Esophagus squamous epithelium (tissue), 5 donors: ENCODE measurements at places on chromosomes 4 and X. TPM values are rescaled to one million over a fixed set of nuclear protein-coding genes. Genes with fewer than 3 reads are reported as not detected.

Gene RHOXF1
- total RNA-seq, result not detected

Gene MAGEE2
- not detected for total RNA-seq

Gene GAGE12E
- not detected for total RNA-seq

Gene CYSLTR1
- 0.76 TPM for total RNA-seq

Gene PSAPL1
- 0.09 TPM for total RNA-seq

Gene PWWP3B
- total RNA-seq, result not detected

Gene RAP1GDS1
- total RNA-seq, result 34.7 TPM

Gene ARAP2
- total RNA-seq, result 62.4 TPM

Gene TLR2
- total RNA-seq, result 22.3 TPM

Gene SSX3
- total RNA-seq, result not detected

Gene CT45A1
- not detected for total RNA-seq

Gene NAP1L5
- 1.0 TPM for total RNA-seq

Gene LNX1
- total RNA-seq, result 23.4 TPM

Gene F8A2
- total RNA-seq, result not detected

Gene STPG2
- 0.31 TPM for total RNA-seq

Gene EGFL6
- 1.3 TPM for total RNA-seq

Gene CXorf38
- 13.2 TPM for total RNA-seq

Gene RS1
- not detected for total RNA-seq

Gene CABS1
- total RNA-seq, result not detected

Gene BMX
- total RNA-seq, result 2.5 TPM

Gene SOWAHD
- total RNA-seq, result not detected

Gene CXCL5
- 0.23 TPM for total RNA-seq

Gene FATE1
- total RNA-seq, result not detected

Gene CCKAR
- not detected for total RNA-seq

Gene GAGE12D
- not detected for total RNA-seq

Gene SPATA18
- 6.9 TPM for total RNA-seq

Gene ITM2A
- total RNA-seq, result 16.9 TPM

Gene COPS4
- 35.3 TPM for total RNA-seq

Gene SHROOM3
- 20.3 TPM for total RNA-seq

Gene STEEP1
- 17.2 TPM for total RNA-seq

Gene TMEM131L
- 14.7 TPM for total RNA-seq

Gene TBC1D8B
- 3.4 TPM for total RNA-seq

Gene TMPRSS11D
- total RNA-seq, result 165 TPM

Gene SPACA5B
- total RNA-seq, result not detected

Gene FHIP1A
- 66.2 TPM for total RNA-seq

Gene PABPC1L2A
- total RNA-seq, result not detected

Gene UTP14A
- total RNA-seq, result 20.6 TPM

Gene UGT2B11
- total RNA-seq, result not detected

Gene DUSP21
- not detected for total RNA-seq

Gene ETDC
- not detected for total RNA-seq

Gene NPY5R
- total RNA-seq, result not detected

Gene TMEM271
- total RNA-seq, result not detected
